ENCODE measurements at places on chromosomes 11 and 22.

GRCh38 chr11:78414321-78415051, 3.1 kb downstream of the GAB2 start:
- no peaks in the 10 kb centered on the region for H3K36me3 ChIP-seq
- H3K4me1 ChIP-seq = peaks cover 35% of the 10 kb centered on the region
- DNase-seq = no peak

GRCh38 chr11:90204832-90205646, 17.8 kb downstream of the CHORDC1 start:
- no peaks in the 10 kb centered on the region for H3K27me3 ChIP-seq
- no peak overlapping the region for H3K4me3 ChIP-seq
- no peaks in the 10 kb centered on the region for H3K36me3 ChIP-seq

- H3K4me1 ChIP-seq = peaks cover 29% of the 10 kb centered on the region
- no peak for DNase-seq
- H3K4me3 ChIP-seq = peak overlapping the region; percentile 43
- peak overlapping the region; percentile 73 for H3K27ac ChIP-seq
These were observed 48.4 kb downstream of the CHRDL2 start for GRCh38 chr11:74682731-74683278.

DNA sequence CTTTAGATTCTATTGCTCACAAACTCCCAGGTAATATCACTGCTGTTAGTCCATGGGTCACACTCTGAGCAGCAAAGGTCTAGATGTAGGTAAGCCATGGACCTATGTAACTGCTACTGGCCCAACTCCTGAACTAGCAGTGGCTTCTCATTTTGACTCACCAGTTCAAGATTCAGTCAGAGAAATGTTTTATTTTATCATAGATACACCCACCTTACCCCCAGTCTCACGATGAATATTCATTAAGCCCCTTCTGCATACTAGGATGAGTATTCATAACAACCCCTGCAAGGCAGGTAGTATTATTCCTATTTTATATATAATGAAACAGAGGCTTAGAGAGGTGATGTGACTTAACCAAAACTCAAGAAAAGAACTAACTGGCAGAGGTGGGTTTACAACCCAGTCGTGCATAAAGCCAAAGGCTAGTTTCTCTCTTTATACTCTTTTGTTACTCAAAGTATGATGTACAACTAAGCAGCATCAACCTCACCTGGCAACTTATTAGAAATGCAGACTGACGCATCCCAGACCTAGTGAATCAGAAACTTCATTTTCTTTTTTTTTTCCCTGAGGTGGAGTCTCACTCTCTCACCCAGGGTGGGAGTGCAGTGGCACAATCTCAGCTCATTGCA, 957.6 kb upstream of the CCDC90B start:
- no peaks in the 10 kb centered on the region for H3K27me3 ChIP-seq
- H3K4me3 ChIP-seq = no peak overlapping the region
- no peaks in the 10 kb centered on the region for H3K36me3 ChIP-seq
- H3K27ac ChIP-seq = no peak overlapping the region

- H3K36me3 ChIP-seq = no peaks in the 10 kb centered on the region
- no peak for DNase-seq
- H3K27ac ChIP-seq = no peak overlapping the region
- H3K27me3 ChIP-seq = no peaks in the 10 kb centered on the region
- H3K4me1 ChIP-seq = peaks cover 60% of the 10 kb centered on the region
These were observed 13.4 kb downstream of the CPT1A start for GRCh38 chr11:68828155-68828931.

DNA sequence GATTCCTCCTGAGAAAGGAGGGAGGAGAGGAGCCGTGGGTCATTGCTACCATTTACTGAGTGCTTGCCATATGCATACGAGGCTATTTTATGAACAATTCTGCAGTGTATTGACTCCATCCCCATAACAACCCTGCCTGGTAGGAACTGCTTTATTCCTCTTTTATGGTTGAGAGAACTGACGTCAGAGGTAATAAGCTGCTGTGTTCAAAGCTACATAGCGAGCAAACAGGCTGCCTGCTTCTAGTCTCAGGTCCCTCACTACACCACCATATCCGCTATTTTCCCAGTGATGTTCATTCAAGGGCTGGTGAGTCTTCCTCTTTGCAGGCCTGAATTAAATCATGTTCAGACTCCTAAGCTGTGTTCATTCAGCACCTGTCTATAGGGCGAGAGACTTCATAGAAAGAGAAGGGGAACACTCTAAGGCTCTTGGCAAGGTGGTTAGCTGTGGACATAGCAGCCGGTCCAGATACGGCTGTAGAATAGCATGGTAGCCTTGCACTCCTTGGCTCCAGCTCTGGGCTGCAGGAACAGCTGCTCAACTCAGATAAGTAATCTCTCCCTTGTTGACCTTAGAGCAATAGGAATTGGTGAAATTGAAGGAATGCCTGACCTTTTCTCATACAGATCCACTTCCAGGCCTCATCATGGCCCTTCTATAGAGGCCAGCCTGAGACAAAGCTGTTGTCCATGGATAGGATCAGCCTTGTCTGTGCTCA, 82.6 kb downstream of the MICAL2 start:
- no peaks in the 10 kb centered on the region for H3K36me3 ChIP-seq
- H3K27me3 ChIP-seq = no peaks in the 10 kb centered on the region
- peaks cover under 1% of the 10 kb centered on the region for H3K4me1 ChIP-seq
- H3K27ac ChIP-seq = no peak overlapping the region
- no peak for DNase-seq
- no peak overlapping the region for H3K4me3 ChIP-seq

GRCh38 chr11:20363149-20363499, 390 bp upstream of the HTATIP2 start:
- peak overlapping the region; percentile 82 for H3K4me3 ChIP-seq
- H3K27ac ChIP-seq = peak overlapping the region; percentile 90
- H3K27me3 ChIP-seq = no peaks in the 10 kb centered on the region

All from vagina (tissue), 2 donors.